B cell (primary cell): ENCODE measurements at places on chromosomes 12 and 14.

GRCh38 chr12:41364211-41364610, 176.1 kb downstream of the PDZRN4 start:
- no peak for DNase-seq

DNA sequence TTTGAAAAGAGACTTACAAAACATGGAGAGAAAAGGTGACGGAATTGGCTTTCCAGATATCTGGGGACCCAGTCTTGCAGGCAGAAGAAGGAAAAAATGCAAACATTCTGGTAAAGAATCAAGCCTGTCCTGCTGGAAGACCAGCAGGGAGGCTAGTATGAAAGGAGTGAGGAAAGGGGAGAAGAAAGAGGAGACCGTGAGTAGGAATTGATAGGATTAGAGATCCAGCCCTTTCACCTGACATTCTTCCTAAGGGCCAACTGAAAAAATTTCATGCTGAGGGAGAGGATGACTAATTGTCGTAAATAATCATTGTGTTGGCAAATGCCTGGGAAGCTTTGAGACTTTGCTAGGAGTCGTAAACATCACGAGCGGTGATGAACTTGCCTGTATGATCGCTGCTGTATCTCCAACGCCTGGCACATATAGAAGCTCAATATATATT, 12.1 kb downstream of the BHLHE41 start:
- no peak for DNase-seq

DNA sequence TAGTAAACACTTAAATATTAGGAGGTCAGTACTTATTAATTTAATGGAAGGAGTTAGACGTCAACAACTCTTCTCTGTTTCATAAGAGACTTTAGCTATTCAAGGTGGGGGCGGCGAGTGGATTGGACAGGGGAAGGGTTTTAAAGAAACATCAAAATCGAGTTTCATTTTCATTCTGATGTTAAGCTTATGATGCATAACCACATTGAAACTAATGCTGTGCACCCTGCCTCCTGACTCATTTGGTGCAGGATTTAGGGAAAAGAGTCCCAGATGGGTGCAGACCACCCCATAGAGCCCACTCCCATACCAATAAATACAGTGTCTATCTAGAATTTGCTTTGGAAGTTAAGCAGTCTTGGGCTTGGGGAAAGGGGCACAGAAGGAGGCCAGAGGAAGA, 7.4 kb downstream of the ZBTB39 start:
- peak; percentile 55 for DNase-seq

DNA sequence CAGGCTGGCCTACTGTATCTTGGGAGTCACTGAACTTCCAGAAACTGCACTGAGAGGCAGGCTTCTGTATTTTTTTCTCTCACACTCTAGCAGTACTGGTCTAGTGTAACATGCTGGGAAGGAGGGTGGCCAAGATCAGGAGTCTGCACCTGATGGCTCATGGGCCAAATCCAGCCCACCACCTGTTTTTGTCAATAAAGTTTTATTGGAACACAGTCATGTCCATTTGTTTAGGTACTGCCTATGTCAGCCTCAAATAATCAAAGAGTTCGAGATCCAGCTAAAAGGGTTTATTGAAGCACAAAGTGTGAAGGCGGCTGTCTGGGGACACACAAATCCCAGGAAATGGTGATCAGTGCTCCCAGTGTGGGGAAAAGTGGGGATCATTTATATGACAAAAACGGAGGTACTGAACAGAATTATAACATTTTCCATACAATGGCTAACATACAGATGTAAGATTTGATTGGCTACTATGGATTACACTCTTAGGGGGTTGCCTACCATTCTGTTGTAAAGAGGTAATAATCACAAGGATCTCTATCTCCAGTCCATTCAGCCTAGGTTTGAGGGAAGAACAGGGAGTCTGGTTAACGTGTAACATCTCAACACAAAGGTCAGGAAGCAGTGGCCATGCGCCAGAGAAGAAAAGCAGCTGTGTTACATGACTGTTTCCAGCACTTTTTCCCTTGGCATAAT, 12.9 kb downstream of the USP30 start:
- no peak for DNase-seq

DNA sequence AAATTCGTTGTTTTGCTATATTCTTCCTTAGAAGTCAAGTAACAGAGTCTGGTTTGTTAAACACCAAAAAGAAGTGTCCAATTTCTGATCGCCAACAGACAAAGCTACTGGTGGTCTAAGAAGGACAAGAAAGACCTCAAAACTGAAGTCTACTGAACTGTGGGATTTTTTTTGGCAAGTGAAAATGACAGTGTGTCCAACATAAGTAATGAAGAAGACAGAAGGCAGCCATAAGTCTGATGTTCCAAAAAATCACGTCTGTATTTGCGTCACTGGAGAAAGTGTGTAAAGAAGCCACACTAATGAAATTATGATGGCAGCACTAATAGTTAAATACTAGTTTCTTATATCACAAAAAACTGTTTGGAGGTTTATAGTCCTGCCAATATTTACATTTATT, 32.6 kb downstream of the WASHC3 start:
- no peak for DNase-seq

- no peak for DNase-seq
Observed at GRCh38 chr12:55663391-55663790, 26.7 kb downstream of the OR10P1 start.

DNA sequence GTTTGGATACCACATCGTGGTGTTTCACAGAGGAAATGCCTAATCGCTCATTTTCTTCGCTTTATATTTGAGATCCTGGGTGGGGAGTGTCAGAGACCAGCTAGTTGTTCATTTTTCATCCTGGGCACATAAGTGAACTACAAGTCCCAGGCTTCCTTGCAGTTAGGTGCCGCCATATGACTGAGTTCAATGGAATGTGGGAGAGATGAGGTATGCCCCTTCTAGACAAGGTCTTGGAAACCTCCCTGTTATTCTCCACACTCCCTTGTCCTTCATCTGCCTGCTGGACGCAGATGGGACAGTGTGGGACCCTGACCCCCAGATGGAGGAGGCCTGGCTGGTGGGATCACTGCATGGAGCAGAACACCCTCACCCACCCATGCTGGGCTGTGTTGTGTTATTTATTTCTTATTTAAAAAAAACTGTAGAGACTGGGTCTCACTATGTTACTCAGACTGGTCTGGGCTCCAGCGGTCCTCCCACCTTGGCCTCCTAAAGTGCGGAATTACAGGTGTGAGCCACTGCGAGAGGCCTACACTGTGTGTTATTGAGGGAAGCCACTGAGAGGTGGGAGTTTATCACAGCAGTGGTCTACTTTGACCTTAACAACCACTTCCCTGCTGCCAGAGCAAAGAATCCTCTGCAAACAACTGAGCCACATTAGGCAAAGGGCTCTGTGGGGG, 42.9 kb upstream of the VRK1 start:
- DNase-seq = no peak

GRCh38 chr12:114287821-114288525, 118.0 kb downstream of the TBX5 start:
- no peak for DNase-seq

DNA sequence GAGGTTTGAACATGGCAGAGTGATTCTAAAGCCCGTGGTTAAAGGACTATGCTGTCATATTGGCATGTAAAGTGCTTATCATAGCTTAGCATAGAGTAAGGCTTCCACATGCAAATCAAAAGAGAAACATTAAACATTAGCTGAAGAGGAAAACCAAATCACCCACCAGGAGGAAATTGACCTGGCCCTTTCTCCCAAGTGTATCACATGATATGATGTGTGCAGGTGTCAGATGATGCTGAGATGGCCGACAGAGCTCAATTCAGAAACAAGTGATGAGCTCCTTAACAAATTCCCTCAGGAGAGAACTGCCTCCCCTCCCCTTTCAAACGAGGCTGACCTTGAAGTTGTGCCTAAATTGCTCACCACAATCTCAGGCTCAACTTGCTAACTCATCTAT, 217.1 kb upstream of the BTG1 start:
- peak; percentile 80 for DNase-seq

DNA sequence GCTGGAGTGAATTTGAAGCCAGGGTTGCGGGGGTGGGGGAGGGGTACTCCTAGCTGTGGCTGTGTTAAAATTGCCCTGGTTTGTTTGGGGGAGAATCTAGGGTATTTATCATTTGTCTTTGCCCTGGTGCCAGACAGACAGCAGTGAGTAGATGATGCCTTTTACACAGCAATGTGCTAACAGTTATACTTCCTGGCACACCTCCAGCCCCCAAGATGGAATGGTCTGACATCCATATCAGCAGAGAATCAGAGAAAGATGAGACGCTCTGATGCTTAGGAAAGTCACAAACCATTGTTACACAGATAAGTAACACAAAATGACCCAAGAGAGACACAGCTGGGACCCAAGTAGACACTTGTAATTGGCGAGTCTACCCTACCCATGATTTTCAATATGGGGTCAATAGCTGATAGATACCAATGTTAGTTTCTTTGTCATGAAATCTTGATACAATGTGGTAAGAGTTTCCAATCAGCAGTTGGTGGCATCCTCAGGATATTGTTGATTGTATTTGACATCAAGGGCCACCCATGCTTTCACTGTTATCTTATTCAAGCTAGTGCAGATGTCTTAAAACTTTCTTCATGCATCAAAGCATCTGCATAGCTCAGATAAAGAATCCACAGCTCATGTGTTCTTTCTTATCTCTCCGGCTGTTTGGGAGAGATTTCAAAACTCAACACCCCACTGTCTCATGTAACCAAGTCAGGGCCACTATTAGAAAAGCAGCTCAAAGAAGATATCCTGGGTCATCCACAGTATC, 2.6 kb upstream of the PRKAB1 start:
- no peak for DNase-seq

DNA sequence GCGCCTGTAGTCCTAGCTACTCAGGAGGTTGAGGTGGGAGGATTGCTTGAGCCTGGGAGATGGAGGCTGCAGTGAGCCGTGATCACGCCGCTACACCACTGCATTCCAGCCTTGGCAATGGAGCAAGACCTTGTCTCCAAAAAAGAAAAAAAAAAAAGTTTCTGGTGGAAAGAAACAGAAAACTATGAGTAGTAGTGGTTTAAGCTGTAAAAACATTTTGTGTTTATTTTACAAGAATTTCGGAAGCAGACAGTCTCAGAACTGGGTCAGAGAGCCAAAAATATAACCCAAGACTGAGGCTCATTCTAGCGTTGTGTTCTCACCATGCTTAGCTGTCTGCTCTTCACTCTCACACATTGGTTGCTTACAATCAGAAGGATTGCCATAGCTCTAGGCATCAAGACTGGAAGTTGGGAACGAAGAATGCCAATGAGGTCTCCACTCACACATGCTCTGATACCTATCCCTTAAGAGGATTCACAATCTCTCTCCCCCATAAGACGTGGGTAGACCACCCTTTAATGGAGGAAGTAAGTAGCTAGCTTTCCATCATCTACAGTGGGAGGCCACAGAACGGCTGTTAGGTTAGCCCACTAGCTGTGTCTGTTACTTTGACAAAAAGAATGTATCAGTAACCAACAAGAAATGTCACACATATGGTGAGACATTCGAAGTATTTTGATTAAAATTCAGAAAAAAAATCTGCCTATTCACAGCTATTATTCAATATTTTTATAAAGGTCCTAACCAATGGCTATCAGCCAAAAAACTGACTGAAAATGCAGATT, 117.6 kb upstream of the RASSF8 start:
- DNase-seq = no peak

- no peak for DNase-seq
Observed at GRCh38 chr12:101819467-101819866, 11.3 kb downstream of the GNPTAB start.

GRCh38 chr14:84520711-84521338, 1009.1 kb upstream of the FLRT2 start:
- no peak for DNase-seq

GRCh38 chr12:79206871-79207270, 342.3 kb downstream of the SYT1 start:
- no peak for DNase-seq

DNA sequence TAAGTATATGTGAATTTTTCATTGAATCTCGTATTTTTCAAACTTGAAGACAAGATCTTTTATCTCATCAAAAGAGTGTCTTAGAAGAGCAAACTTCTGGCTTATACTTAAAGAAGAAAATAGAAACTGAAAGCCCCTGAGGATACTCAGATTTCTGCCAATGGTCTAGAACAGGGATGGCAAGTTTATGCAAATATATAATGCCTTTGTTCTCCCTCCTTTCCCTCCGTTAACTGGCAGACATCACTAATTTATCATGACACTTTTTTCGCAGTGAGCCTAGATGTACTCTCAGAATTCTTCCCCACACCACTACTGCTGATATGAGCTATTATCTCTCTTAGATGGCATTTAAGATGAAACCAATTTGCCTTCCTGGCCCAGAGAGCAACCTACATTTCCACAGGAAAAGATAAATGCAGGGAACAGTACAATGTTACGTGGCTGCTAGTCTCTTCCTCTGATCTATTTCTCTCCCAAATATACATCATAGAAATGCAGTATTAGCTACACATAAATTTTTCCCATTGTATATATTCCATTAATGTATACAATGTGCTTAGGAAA, 40.0 kb upstream of the DAAM1 start:
- DNase-seq = peak; percentile 48

DNA sequence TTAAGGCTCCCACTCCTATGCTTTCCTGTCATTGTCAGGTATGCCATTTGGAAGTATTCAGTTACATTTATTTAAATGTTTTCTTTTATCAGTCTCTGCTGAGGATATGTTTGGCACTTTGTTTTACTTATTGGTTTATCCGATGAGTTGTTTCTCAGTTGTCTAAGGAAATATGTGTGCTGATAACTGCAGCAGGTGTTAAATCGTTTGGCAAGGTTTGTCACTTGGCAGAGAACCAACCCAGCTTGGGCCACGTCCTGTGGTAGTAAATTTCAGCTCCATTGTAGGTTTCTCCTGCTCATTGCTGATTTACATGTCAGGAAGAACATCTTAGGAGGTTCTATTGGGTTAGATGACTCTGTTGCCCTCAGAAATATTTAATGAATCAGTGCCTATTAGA, 22.0 kb upstream of the MGST1 start:
- DNase-seq = no peak

DNA sequence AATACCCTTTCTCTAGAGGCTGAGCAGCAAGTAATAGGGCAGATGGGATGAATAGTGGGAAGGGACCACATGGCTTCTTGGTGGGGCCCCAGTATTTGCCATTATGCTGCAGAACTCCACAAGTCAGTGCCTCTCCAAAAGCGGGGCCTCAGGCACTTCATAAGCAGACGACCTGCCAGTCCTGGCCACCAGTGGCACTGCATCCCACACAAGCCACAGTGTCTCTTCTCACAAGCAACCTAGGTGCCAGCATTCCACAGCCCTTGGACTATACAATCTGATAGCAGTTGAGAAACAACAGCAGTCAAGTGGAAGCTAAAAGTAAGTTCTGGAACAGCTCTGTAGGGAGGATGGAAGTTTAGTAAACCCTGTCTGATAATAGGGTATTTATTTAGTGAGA, 4.2 kb upstream of the SLC8A3 start:
- no peak for DNase-seq

GRCh38 chr14:101340556-101340955, 220.7 kb upstream of the DIO3 start:
- no peak for DNase-seq

DNA sequence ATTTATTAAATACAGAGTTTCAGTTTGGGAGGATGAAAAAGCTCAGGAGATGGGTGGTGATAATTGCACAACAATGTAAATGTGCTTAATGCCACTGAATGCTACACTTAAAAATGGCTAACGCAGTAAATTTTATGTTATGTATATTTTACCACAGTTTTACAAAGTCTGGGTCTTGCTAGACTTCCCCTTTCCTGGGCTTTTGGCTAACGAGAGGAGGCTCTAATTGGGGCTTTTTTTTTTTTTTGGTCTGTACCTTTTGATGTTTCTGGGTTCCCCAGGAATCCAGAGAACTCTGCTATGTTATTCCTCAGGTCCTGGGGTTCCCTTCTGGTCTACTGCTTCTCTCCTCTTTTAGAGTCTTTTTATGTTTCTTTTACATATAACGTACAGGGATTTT, 355.5 kb downstream of the CACNA1C start:
- DNase-seq = no peak
